Subcutaneous preadipocyte (primary cell): ENCODE measurements at places on chromosomes 4 and X. TPM values are rescaled to one million over a fixed set of nuclear protein-coding genes. Genes with fewer than 3 reads are reported as not detected.

Gene GBA3
- not detected in 2 replicates for total RNA-seq

Gene ESX1
- not detected in 2 replicates for total RNA-seq

Gene DCAF8L2
- total RNA-seq = under 0.01 TPM in 1 of 2 replicates, not detected in the other

Gene GABRB1
- not detected in 2 replicates for total RNA-seq

Gene ZNF711
- total RNA-seq = under 0.01 and 0.20 TPM in 2 replicates

Gene GUCY1B1
- total RNA-seq = 1.8 and 4.8 TPM in 2 replicates

Gene CXCL8
- total RNA-seq = 8.0 and 14.3 TPM in 2 replicates

Gene GRID2
- total RNA-seq = not detected in 2 replicates

Gene CD38
- under 0.01 TPM in 1 of 2 replicates, not detected in the other for total RNA-seq

Gene ADAM29
- not detected in 2 replicates for total RNA-seq

Gene DYNLT3
- 22.8 and 24.2 TPM in 2 replicates for total RNA-seq

Gene STK32B
- total RNA-seq = 2.2 and 3.7 TPM in 2 replicates

Gene ZCCHC12
- under 0.01 TPM in 1 of 2 replicates, not detected in the other for total RNA-seq

Gene INTU
- total RNA-seq = 3.3 and 4.3 TPM in 2 replicates

Gene HSFX2
- total RNA-seq = not detected in 2 replicates

Gene GAB3
- total RNA-seq = 10.4 and 27.9 TPM in 2 replicates

Gene ASMT
- total RNA-seq = not detected in 2 replicates

Gene PRDM8
- 4.0 and 6.6 TPM in 2 replicates for total RNA-seq

Gene ABLIM2
- 0.20 and 2.2 TPM in 2 replicates for total RNA-seq

Gene PRRG1
- total RNA-seq = 6.6 and 8.8 TPM in 2 replicates

Gene PFKFB1
- total RNA-seq = not detected in 2 replicates

Gene ADGRG4
- not detected in 2 replicates for total RNA-seq

Gene PGRMC2
- 10.4 and 15.1 TPM in 2 replicates for total RNA-seq

Gene NUDT6
- total RNA-seq = 8.4 and 11.8 TPM in 2 replicates

Gene NAT8L
- under 0.01 TPM in 2 replicates for total RNA-seq

Gene POU3F4
- total RNA-seq = not detected in 2 replicates

Gene FGG
- total RNA-seq = not detected in 2 replicates

Gene DCAF4L1
- under 0.01 and 0.20 TPM in 2 replicates for total RNA-seq

Gene SPIN2B
- 9.6 and 10.3 TPM in 2 replicates for total RNA-seq

Gene TBX22
- total RNA-seq = not detected in 2 replicates

Gene HPGDS
- not detected in 2 replicates for total RNA-seq

Gene GAGE12H
- total RNA-seq = not detected in 2 replicates

Gene ATOH1
- total RNA-seq = not detected in 2 replicates

Gene MAMLD1
- 0.73 and 2.3 TPM in 2 replicates for total RNA-seq

Gene ITM2A
- total RNA-seq = 0.98 and 1.8 TPM in 2 replicates

Gene XK
- total RNA-seq = under 0.01 TPM in 1 of 2 replicates, not detected in the other

Gene PRSS12
- total RNA-seq = 0.37 and 4.1 TPM in 2 replicates

Gene ETDB
- total RNA-seq = not detected in 2 replicates

Gene LAMTOR3
- 27.2 and 29.1 TPM in 2 replicates for total RNA-seq

Gene STOX2
- under 0.01 and 0.39 TPM in 2 replicates for total RNA-seq

Gene MAGEC1
- not detected in 2 replicates for total RNA-seq

Gene EGFL6
- under 0.01 TPM in 1 of 2 replicates, not detected in the other for total RNA-seq

Gene CYSLTR1
- total RNA-seq = not detected in 2 replicates

Gene NHSL2
- total RNA-seq = 0.78 and 1.8 TPM in 2 replicates

Gene ARMCX5
- 14.0 and 15.6 TPM in 2 replicates for total RNA-seq

Gene CPLX1
- total RNA-seq = not detected in 2 replicates

Gene YY2
- total RNA-seq = 1.6 and 2.2 TPM in 2 replicates

Gene PJA1
- total RNA-seq = 15.4 and 15.6 TPM in 2 replicates

Gene MBTPS2
- total RNA-seq = 8.5 and 9.6 TPM in 2 replicates

Gene PDE5A
- total RNA-seq = 2.2 and 4.5 TPM in 2 replicates

Gene TRMT10A
- 5.5 and 7.4 TPM in 2 replicates for total RNA-seq

Gene RHOXF2
- total RNA-seq = not detected in 2 replicates

Gene NLGN3
- total RNA-seq = 0.20 and 0.37 TPM in 2 replicates

Gene RPL10
- total RNA-seq = 1,085 and 1,649 TPM in 2 replicates

Gene SLITRK2
- 1.8 TPM in 2 replicates for total RNA-seq

Gene GPR143
- not detected in 2 replicates for total RNA-seq

Gene FAM156A
- 7.0 and 13.9 TPM in 2 replicates for total RNA-seq
